Pancreas (tissue), 10 donors: ENCODE measurements at places on chromosomes 16 and 17. TPM values are rescaled to one million over a fixed set of nuclear protein-coding genes. Genes with fewer than 3 reads are reported as not detected.

GRCh38 chr16:12311877-12312276 is 335.3 kb downstream of the SNX29 start:
- no peaks in the 10 kb centered on the region for H3K36me3 ChIP-seq
- no peaks in the 10 kb centered on the region for H3K27me3 ChIP-seq
- H3K4me1 ChIP-seq = peaks cover 13% of the 10 kb centered on the region

DNA sequence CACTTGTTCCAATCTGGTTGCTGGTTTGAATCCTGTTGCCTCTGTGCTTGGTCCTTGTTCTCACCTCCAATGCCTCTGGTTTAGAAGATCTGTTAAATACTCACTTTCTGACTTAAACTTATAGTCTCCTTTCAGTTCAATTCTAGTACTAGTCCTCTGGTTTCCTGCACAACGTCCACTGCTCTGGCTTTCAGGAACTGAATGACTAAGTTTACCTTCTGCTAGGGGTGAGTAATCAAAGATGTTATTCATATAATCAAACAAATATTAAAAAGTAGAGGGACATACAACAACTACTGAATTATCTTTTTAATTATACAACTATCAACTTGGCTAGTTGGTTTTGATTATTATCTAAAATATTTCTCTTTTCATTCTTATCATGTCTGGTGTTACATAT is 496.4 kb upstream of the TOM1L1 start:
- no peaks in the 10 kb centered on the region for H3K36me3 ChIP-seq
- no peaks in the 10 kb centered on the region for H3K27me3 ChIP-seq
- DNase-seq = no peak
- H3K4me3 ChIP-seq = no peak overlapping the region
- no peak overlapping the region for H3K27ac ChIP-seq

DNA sequence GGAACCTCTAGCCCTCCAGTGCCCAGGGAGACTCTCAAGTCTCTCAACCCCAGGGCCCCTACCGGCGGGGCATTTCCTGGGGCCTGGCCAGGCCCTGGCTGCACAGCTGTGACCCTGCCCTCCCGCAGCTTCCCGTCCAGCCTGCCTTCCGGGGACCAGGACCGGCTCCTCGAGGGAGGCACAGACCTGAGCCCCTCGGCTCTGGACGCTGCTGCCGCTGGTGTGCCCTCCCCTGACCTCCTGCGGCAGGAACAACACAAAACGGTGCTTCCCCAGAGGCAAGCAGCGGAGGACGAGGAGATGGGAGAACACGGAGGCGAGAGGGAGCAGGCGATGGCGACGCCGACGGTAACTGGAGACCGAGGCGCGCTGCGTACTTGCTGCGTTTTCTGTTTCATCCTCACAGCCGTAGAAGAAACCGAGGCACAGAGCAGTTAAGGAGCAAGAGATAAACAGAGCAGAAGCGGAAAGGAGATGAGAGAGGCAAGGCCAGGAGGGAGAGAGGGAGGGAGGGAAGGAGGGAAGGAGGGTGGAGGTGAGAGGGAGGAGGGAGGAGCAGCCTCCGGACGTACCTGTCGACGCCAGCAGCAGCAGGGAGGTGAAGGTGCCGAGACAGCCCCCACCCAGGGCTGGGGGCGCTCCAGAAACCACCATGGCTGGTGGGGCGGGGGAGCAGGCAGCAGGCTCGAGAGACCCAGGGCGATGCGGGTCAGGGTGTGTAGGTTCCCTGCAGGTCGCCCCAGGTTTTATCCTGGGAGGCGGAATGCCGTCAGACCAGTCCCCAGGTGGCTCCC is at the start of gene PRSS22:
Gene PRSS22, minus strand, starts transcription at position 720 of the 794 bp plus-strand sequence. Its CDS starts 66 bp downstream, at position 654.
- peak; percentile 83 for DNase-seq
- H3K4me1 ChIP-seq = peaks cover 3% of the 10 kb centered on the region
- peak within 1 kb of the TSS; percentile 59 for H3K4me3 ChIP-seq
- H3K27ac ChIP-seq = peak within 1 kb of the TSS; percentile 97
- no peaks in the 10 kb centered on the region for H3K36me3 ChIP-seq

DNA sequence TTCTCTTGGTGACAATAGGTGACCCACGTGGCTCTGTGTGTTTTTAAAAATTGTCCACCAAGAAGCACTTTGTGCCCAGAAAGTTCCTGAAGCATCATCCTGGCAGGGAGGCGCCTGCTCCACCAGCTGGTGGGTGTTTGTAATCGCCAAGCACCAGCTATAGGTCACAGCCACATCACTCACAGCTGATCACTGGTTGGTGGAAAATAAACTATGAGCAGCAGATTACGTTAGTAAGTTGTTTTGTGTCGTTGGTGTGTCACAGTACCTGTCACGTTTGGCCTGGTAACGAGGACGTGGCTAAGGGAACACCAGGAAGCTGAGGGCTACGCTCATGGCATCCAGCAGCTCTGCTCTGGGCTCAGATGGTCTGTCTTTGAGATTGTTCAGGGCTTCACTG is 10.1 kb downstream of the MRM3 start:
- H3K4me3 ChIP-seq = no peak overlapping the region
- H3K27ac ChIP-seq = no peak overlapping the region
- H3K4me1 ChIP-seq = peaks cover 28% of the 10 kb centered on the region

Gene SLC12A3
- 0.06 TPM for total RNA-seq

Gene TANC2
- total RNA-seq = 11.8 TPM

Gene ACTG1
- total RNA-seq = 2,288 TPM
